Left cardiac atrium (tissue), 4 donors: ENCODE measurements at places on chromosomes 3 and 15.

- peak; percentile 31 for DNase-seq
These were observed 1.3 kb upstream of the MEF2A start for GRCh38 chr15:99564221-99565048.

DNA sequence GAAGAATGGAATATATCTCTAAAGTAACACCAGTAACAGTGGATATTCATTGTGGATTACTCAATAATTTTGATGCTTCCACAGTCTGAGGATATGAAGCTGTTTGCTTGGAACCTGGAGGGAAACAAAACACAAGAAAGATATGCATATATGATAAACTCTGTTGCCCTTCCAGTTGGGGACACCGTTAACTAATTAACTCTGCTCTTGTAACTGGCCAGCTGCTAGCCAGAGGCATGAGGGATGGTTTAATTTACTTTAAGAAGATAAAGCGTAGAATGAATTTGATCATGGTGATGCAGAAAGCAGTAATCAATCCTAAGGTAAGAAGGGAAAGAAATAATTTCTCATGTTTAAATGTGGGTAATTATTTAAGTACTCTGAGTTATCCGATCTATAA, 442.6 kb downstream of the NAALADL2 start:
- no peak for DNase-seq

DNA sequence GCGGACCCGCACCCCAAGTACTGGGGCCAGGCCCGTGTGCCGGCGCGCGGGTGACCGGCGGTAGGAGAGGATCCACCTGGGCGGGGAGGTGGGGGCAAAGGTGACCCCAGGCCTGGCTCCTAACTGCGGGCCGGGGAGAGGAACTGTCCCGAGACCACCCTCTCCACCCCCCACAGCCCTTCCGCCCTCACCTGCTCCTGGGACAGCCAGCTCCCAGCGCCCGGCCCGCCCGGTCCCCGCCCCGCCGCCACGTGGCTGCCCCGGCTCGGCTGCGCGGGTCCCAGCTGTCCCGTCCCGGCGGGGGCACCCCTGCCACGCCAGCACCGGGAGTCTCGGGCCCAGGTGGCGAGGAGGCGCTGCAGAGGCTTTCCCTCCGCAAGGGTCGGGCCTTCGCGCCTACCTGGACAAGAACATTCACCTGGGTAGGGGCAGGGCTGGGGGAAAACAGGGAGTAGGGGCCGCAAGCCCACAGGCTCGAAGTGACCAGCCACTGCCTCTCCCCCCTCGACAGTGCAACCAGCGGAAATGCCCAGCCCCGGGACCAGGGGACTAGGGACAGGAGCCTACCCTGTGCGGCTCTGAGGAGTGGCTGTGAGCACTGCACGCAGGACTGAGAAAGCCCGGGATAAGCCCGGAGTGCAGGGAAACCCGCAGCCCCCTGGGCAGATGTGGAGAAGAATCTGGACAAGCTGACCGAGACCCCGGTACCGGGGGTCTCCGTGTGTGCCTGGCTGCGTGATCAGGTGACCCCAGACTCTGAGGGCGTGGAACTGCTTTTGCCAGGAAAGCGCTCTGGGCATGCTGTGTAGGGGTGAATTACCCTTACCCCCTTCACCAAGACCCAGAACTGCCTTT, at the start of gene SLC12A8:
SLC12A8 (minus strand) TSS at position 240 of the 855 bp plus-strand sequence. CDS start 1,399 bp downstream, outside the sequence.
- no peak for DNase-seq

GRCh38 chr15:65824941-65825544, 33.0 kb upstream of the DENND4A start:
- DNase-seq = peak; percentile 40

DNA sequence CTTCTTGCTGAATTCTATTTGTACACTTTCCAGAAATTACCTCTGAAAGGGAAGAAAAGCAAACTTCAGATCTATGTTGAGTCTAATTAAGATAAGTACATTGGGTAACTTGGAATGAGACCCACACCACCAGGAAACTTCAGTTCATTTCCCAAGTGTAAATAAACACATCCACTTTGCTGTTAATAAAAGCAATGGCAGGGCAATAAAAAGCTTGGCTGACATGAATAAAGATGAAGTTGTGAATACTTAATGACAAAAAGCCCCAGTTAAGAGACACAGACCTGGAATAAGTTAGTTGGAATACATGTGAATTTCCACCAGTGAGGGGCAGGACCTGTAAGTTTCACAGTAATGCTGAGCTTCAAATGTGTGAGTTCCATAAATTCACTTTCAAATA, 83.3 kb downstream of the MEX3B start:
- no peak for DNase-seq

DNA sequence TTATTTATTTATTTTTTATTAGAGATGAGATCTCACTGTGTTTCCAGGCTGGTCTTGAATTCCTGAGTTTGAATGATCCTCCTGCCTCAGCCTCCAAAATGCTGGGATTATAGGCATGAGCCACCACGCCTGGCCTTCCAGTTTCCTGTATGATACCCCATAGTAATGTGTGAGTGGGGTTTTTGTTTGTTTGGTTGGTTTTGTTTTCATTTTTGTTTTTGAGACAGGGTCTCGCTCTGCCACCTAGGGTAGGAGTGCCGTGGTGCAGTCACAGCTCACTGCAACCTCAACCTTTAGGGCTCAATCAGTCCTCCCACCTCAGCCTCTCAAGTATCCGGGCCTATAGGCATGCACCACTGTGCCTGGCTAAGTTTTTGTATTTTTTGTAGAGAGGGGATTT, 30.9 kb downstream of the GOLM2 start:
- DNase-seq = no peak

- DNase-seq = no peak
These were observed 134.1 kb upstream of the PLSCR5 start for GRCh38 chr3:146739203-146739671.

DNA sequence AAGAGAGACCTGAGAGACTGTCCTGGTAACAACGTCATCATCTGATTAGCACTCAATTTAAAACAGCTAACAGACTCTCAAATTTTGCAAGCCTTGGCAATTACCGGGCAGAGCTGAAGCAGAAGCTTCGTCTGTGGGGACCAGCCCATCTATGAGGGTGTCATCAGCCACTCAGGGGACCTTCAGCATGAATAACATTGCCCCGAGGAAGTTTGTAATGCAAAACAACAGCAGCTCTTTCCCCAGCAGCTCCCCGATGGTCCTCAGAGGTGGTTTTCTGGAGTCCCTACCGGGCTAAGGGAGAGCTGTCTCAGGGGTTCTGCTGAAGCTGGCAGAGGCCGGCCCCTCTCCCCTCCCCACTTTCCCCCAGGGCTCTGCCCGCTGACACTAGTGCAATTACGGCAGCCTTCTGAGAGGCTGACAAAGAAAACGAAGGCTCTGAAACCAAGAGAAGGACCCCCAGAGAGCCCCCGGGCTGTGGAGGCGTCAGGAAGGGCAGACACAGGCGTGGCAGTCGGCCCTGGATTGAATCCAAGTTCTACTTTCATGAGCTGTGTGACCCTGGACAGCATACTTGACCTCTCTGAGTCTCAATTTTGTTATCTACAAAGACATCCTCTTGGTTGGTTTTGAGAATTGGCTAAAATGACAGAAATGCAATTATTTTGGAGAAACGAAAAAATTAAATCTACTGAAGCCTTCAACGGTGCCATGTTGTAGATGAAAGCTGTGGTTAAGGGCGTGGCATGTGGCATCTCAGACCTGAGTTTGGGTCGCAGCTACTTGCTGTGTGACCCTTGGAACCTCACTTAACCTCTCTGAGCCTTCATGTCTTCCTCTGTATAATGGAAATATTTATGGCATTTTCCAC, 102.1 kb upstream of the TLE3 start:
- no peak for DNase-seq

DNA sequence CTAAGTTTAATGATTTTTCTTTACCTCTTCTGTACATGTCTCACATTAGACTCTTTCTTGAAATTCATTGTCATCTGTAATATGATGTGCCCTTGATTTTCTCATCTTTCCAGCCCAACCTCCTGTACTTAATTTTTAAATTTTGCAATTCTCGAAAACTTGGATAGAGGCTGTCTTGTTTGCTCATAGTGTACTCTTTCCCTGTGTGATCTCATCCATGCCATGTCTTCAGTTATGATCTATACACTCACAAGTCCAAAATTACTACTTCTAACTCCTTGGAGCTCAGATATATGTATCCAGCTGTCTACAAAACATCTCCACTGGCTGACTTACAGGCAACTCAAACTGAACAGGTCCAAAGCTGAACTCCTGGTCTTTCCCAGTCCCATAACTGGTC, 42.2 kb downstream of the CD200 start:
- DNase-seq = no peak

- no peak for DNase-seq
These were observed 27.3 kb downstream of the CCR3 start for GRCh38 chr3:46269556-46269955.

GRCh38 chr3:144104186-144104585, 132.6 kb downstream of the DIPK2A start:
- DNase-seq = no peak

- no peak for DNase-seq
These were observed 2.5 kb upstream of the FEZF2 start for GRCh38 chr3:62375655-62376453.

DNA sequence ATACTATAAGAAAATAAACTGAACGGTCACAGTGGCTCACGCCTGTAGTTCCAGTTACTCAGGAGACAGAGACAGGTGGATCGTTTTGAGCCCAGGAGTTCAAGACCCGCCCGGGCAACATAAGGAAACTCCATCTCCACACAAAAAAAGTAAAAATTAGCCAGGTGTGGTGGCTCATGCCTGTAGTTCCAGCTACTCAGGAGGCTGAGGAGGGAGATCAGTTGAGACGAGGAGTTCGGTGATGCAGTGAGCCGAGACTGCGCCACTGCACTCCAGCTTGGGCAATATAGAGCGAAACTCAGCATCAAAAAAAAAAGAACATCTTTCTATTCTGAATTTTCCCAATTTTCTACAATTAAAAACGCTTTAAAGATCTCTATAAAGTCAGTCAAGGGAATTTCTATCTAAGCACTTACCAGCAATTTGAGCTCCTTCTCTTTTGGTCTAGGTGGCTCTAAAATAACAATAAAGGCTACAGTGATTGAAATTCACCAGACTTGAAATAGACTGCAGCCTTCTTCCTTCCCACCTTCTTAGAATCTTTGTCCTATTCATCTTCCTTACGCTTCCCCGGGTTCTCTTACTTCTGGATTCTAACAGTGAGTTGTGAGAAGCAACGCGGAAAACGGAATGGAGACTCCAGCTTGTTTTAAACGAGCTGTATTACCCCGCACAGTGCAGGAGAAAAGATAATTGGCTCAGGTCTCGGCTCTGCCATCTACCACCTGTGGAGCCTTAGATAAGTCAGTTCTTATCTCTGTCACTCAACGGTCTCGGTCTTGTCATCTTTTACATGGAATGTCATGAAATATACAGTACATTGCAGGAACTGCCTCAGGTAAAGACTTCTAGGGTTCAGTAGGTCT, 812 bp upstream of the SEC62 start:
- no peak for DNase-seq

- DNase-seq = no peak
These were observed 406.1 kb upstream of the ONECUT1 start for GRCh38 chr15:53196242-53196641.

GRCh38 chr3:52056521-52056967, at the start of gene DUSP7:
Gene DUSP7 (minus strand): TSS chr3:52056571. CDS start chr3:52056366, 205 bp downstream.
- DNase-seq = peak; percentile 83

GRCh38 chr3:40923143-40923542, 276.2 kb upstream of the CTNNB1 start:
- DNase-seq = no peak

DNA sequence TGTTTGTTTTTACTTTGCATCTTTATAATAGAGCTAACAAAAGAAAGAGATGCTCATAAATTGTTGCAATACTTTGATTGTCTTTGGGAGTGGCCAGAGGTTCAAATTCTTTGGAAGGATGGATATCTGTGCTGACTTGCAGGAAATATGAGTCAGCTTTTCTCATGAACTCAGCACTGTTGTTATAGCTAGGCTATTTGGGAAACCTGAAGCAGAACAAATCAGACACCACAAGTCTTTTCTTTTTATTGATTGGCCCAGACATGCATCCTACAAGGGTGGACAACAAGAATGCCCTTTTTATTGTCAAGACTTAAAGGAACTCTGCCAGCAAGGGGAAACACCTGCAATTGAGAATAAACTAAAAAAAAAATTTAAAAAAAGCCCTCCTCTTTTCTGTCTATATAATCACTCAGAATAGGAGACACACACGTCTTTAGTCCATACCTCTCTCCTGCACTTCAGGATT, 4.6 kb upstream of the DENND4A start:
- no peak for DNase-seq

DNA sequence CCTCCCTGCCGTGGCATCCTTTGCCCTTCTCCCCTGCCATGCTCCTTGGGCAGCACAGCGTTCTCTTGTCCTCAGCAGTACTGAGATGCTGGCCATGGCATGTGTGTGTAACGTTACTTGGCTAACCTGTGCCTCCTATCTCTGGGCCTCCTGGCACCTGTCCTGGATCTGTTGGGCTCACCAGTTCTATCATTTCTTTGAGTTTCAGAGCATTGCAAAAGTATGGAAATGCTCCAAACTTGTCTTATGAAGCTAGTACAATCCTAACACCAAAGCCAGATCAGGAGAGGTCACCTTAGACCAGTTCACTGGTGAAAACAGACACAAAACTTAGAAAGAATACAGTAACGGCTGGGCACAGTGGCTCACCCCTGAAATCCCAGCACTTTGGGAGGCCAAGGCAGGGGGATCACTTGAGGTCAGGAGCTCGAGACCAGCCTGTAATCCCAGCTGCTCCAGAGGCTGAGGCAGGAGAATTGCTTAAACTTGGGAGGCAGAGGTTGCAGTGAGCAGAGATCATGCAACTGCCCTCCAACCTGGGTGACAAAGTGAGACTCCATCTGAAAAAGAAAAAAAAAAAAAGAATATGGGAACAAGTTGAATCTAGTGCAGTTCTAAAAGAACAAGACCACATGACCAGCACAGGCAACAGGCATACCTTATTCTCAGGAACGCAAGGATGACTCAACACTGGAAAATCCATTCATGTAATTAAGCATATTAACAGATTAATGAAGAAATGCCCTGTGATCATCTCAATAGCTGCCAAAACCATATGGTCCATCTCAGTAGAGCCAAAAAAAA, 62.4 kb upstream of the TRPM1 start:
- no peak for DNase-seq

- DNase-seq = no peak
These were observed 20.5 kb downstream of the PRR23E start for GRCh38 chr3:127213381-127213918.

DNA sequence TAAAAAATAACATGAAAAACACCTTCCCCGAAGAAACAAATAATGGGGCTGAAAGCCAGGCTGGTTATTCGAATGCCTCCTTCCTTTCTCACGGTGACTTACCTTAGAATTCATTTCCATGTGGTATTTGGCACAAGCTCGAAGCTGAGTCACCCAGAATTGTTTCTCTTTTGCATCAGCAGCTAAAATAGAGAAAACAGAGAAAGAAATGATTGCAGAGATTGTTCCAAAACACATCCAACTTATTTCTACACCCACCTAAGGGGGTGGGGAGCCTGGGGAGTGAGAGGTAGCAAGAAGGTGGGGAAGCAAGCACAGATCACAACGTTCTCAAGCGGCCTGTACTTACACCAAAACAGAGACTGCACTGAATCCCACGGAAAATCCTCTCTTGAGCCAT, 104.7 kb downstream of the OSBPL10 start:
- no peak for DNase-seq

GRCh38 chr3:129822241-129822640, 71.3 kb downstream of the TMCC1 start:
- no peak for DNase-seq
